Karpas-422 (cell line): ENCODE measurements at places on chromosomes 3 and 15.

DNA sequence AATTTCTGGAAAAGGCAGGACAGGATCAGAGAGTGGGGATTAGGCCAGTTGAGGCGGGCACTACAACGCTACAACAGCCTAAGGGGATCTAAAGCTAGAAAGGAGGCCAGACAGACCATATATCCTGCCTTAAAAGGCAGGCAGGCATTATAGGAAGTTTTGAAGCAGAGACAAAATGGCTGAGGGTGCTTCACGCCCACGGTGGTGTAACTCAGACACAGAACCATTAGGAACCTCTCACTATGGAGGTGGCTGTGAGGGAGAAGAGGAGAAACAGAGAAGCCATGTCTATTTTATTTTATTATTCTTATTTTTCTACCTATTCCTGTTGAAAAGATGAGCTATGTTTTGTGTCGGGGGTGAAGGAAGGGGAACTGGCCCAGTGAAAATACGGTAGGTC, 2.1 kb upstream of the USP4 start:
- DNase-seq, result no peak

- DNase-seq, result no peak
These were observed 326.4 kb upstream of the IGF1R start for GRCh38 chr15:98321896-98322295.

DNA sequence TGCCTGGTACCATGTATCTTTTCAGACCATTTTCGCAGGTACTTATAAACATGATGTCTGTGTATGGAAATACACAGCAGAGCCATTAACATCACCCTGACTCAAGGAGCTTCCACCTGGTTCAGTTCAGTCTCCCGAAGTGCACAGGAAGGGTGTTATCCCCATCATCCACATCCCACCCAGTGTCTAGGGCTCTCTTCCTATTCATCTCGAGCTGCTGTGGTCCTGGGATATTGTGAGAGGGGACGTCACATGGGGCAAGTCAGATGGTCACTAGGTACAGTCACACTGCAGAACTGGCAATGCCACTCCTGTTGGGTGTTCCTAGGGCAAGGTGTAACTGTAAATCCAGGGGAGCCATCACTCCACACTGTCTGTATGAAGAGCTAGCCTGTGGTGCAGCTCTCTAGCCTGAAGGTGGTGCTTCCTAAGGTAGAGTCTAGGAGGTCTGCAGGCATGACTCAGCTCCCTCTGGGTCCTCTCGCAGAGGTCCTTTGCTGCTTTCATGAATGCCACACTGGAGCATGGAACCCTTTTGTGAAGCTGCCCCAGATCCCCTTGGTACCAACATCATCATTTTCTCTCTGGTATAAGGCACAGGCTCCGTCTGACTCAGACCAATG, 13.9 kb downstream of the ISLR2 start:
- DNase-seq, result no peak

GRCh38 chr15:76038512-76038911, 21.3 kb upstream of the TMEM266 start:
- DNase-seq, result no peak

- DNase-seq, result no peak
These were observed 241.6 kb upstream of the CNTN6 start for GRCh38 chr3:851098-851790.
